Regular cardiac myocyte (primary cell): ENCODE measurements at places on chromosomes 7 and 10. TPM values are rescaled to one million over a fixed set of nuclear protein-coding genes. Genes with fewer than 3 reads are reported as not detected.

GRM8 gene
- total RNA-seq: under 0.01 TPM in 1 of 2 replicates, not detected in the other

PLCE1 gene
- 1.2 and 1.4 TPM in 2 replicates for total RNA-seq

TYW1B gene
- 1.9 and 8.5 TPM in 2 replicates for total RNA-seq

WEE2 gene
- not detected in 2 replicates for total RNA-seq

OPN1SW gene
- total RNA-seq: not detected in 2 replicates

ZNF277 gene
- total RNA-seq: 25.9 and 61.2 TPM in 2 replicates

PTPRE gene
- total RNA-seq: 1.7 and 3.9 TPM in 2 replicates

LIPN gene
- not detected in 2 replicates for total RNA-seq

CPA2 gene
- total RNA-seq: not detected in 2 replicates

LRRC4 gene
- total RNA-seq: 0.19 TPM in 1 of 2 replicates, not detected in the other

PODXL gene
- total RNA-seq: 2.0 and 29.1 TPM in 2 replicates

ANK3 gene
- total RNA-seq: 93.2 and 169 TPM in 2 replicates

CYP26A1 gene
- total RNA-seq: 0.19 TPM in 1 of 2 replicates, not detected in the other

AKR1C3 gene
- 59.8 and 91.6 TPM in 2 replicates for total RNA-seq

FKBP14 gene
- 41.8 and 55.0 TPM in 2 replicates for total RNA-seq

TAS2R4 gene
- 0.19 and 2.0 TPM in 2 replicates for total RNA-seq

ATG9B gene
- total RNA-seq: under 0.01 and 2.0 TPM in 2 replicates

ELN gene
- total RNA-seq: 6.2 and 6.9 TPM in 2 replicates

OLAH gene
- 0.38 and 2.5 TPM in 2 replicates for total RNA-seq

ODAD2 gene
- total RNA-seq: not detected in 2 replicates

HOXA5 gene
- total RNA-seq: 0.77 and 0.85 TPM in 2 replicates

GDF2 gene
- under 0.01 TPM in 1 of 2 replicates, not detected in the other for total RNA-seq

ARPC1A gene
- 159 and 379 TPM in 2 replicates for total RNA-seq

GPR15LG gene
- not detected in 2 replicates for total RNA-seq

SPDYE11 gene
- not detected in 2 replicates for total RNA-seq

CYP2E1 gene
- total RNA-seq: 0.19 and 0.28 TPM in 2 replicates

KCNIP2 gene
- 0.19 and 2.0 TPM in 2 replicates for total RNA-seq
